ENCODE measurements at places on chromosomes 6 and 20.

GRCh38 chr6:490251-491037 is 98.9 kb downstream of the IRF4 start:
- DNase-seq = no peak

- no peak for DNase-seq
Observed at GRCh38 chr20:57294550-57294949, 28.1 kb upstream of the BMP7 start.

DNA sequence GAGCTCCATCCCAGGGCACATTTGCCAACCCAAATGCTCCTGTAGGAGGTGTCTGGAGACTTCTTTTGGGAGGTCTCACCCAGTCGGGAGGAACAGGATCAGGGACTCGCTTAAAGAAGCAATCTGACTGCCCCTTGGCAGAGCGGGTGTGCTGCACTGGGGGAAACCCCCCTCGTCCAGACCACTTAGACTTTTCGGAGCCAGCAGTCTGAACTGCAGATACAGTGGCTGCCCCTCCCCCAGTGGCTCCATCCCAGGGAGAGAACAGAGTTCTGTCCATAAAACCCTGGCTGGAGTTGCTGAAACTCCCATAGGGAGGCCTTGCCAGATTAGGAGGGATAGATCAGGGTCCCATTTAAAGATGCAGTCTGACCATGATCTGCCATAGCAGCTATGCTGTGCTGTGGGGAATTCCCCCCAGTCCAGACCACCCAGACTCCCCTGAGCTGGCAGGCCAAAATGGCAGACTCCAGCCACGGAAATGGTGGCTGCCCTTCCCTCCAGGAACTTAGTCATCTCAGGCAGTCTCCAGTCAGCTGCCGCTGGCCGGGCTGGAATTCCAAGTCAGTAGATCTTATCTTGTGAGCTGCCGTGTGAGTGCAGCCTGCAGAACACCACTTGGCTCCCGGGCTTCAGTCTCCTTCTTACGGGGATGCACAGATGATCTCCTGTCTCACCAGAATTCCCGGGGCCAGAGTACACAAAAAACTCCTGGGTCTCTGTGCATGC is 278.1 kb upstream of the SASH1 start:
- DNase-seq = no peak

DNA sequence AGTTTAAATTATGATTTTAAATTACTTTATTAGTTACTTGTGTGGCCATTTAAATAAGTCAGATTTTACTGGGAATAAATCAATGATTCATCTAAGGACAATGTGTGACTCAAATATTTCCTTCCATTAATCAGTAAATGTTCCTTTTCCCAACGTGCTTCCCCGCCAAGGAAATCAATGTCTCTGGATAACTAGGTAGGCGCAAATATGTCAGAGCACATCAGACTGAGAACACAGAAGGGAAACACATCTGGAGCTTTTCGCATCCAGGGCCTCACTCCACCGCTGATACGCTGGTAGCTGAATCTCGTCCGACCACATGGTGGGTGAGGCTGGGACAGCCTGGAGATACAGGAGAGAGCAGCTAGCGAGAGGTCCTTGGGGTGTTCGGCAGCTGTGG is 56.4 kb upstream of the RPS6KA2 start:
- no peak for DNase-seq

DNA sequence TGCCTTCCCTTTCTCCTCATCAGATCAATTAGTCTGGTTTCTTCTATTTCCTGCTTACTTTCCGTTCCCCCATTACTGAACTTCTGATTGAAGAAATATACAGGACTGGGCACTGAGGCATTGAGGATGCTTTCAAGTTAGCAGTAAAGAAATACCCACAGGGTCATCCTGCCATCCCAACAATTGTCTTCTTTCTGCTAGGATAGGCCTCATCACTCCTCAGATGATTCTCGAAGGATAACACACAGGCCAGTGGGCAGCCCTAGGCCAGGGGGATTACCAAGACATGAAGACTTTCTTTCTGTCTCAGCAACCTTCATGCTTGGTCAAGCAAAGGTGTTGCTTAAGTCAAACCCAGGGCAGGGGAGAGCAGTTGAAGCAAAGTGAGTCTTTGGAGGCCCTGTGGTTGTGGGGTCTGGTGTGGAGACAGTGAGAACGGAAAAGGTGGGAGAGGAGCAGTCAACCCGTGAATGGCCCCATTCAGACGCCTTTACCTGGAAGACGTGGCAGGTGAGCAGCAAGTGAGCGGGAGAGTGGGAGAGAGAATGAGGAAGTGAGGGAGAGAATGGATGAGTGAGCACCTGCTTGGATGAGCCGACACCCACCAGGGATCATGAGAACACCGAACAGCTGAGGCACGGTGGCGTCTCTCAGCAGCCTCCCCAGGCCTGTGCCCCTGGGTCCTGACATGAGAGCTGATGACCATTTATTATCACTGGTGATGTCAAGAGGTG is 462.9 kb downstream of the PREX1 start:
- no peak for DNase-seq

GRCh38 chr20:63297796-63298572 is 5.0 kb downstream of the COL20A1 start:
- DNase-seq = no peak

GRCh38 chr20:63360850-63361518 is at the start of gene CHRNA4:
Gene CHRNA4, minus strand, starts transcription at chr20:63361349. Its CDS starts 184 bp downstream, at chr20:63361165.
- no peak for DNase-seq

GRCh38 chr6:12065321-12066140 is 53.4 kb downstream of the HIVEP1 start:
- no peak for DNase-seq
